ENCODE measurements at places on chromosomes 5 and 9. TPM values are rescaled to one million over a fixed set of nuclear protein-coding genes. Genes with fewer than 3 reads are reported as not detected.

DNA sequence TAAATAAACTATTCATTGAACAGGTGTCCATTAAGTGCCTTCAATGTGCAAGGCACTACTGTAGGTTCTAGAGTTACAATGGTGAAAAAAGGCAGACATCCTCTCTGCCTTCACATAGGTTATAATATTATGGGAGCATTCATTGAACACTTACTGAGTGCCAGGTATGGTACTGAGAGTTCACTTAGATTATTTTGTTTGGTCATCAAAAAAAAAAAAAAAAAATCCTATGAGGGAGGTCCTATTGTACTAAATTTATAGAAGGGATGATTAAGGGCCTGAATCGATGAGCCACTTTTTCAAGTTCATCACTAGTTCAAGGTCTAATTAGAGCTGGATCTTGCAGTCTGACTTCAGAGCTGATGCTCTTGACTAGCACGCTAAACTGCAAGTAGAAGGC, 22.8 kb upstream of the PANK3 start:
- no peak for DNase-seq

GRCh38 chr5:176180339-176180738, 57.9 kb upstream of the SIMC1 start:
- peak; percentile 76 for DNase-seq

- DNase-seq: no peak
These were observed 68.1 kb downstream of the ARHGEF28 start for GRCh38 chr5:73694089-73694488.

GMCL2 gene
- total RNA-seq: 4.1 TPM

GRCh38 chr9:133355881-133356357, 368 bp downstream of the SURF1 start:
- DNase-seq: no peak

DNA sequence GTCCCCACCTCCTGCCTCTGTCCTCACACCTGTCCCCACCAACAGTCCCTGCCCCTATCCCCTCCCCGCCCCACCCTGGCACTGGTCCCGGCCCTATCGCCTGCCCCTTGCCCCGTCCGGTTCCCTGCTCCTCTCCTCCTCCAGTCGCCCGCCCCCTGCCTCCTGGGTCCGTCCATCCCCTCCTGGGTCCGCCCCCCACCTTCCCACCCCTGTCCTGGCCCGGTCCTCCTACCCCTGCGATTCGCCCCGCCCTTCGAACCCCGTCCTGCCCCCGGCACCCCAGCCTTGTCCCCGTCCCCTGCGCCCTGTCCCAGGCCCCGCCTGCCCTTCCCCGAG, 372 bp downstream of the EDF1 start:
- DNase-seq: no peak

CPLANE1 gene
- 34.2 TPM for total RNA-seq

DNA sequence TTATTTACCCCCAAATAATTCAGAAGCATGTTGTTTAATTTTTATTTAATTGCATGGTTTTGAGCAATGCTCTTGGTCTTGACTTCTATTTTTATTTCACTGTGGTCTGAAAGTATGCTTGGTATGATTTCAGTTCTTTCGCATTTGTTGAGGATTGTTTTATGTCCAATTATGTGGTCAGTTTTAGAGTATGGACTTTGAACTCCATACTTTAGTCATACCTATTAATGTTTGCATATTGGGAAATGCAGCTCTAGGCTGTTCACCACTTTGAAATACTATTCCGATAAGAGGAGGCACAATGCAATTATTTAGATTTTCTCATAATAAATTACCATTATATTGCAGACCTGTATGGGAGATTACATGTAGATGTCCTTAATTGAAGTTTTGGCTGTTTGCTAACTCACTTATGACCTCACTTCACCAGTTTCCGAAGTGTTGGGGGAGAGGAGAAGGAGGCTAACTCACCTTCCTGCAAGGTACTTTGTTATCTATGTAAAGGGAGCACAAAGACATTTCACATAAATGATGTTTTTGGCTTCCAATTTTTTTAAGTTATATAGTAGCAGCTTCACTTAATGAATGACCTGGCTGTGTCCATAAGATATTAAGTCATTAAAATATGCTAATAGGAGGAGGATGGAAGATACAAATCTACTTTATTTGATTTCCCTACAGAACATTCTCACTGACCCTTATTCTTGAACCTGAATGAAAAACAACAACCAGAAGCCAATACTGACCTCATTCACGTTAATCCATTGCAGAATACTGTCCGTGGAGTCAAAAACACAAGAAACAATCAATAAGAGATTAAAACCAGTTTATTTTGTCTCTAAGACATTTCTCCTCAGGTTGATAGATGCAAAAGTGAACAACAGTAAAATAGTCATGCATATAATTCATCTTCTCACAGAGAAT, 970.3 kb upstream of the ARRDC3 start:
- DNase-seq: no peak

DNA sequence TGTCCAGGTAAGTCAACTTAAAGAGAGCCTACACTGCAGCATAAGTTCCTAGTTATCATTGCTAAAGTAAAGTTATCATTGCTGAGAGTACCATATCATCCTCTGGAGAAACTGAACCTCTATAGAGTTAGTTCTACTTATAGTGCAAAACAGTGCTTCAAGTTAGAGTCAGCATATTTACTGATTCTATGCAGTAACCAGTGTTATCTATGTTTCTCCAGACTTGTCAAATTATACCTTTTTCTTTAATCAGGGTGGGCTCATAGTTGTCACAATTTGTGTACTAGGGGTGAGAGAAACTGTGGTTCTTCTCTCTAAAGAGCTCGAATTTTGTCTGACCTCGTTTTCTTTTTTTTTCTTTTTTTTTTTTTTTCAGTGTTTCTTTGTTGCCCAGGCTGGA, 79.6 kb downstream of the ANXA2R start:
- no peak for DNase-seq

DNA sequence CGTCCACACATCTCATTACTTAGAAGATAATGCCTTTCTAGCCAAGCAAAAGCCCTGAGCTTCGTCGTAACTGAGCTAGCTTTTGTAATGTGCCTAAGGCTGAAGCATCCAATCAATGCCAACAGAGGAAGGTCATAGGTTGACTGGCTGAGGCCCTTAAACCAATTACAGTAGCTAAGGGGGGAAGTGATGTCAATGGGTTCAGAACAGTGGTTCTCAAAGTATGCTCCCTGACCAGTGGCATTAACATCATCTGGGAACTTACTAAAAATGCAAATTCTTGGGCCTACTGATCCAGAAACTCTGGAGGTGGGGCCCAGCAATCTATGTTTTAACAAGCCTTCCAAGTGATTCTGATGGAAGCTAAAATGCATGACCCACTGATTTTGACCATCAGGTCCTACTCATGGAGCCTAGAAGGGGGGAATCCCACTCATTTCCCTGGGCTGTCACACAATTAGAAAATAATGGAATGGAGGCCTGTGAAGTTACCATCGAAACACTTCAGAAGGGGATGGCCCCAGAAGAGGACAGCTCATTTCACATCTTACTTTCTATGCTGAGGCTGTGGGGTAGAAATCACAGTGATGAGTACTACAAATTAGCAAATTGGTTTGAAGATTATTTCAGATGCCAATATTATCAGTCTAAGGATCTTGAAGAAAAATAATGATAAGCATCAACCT, 4.8 kb upstream of the VLDLR start:
- no peak for DNase-seq

- peak; percentile 81 for DNase-seq
These were observed 46.6 kb downstream of the ADAMTSL1 start for GRCh38 chr9:18520416-18521047.

GRCh38 chr5:33764786-33765185, 127.0 kb downstream of the ADAMTS12 start:
- no peak for DNase-seq

DNA sequence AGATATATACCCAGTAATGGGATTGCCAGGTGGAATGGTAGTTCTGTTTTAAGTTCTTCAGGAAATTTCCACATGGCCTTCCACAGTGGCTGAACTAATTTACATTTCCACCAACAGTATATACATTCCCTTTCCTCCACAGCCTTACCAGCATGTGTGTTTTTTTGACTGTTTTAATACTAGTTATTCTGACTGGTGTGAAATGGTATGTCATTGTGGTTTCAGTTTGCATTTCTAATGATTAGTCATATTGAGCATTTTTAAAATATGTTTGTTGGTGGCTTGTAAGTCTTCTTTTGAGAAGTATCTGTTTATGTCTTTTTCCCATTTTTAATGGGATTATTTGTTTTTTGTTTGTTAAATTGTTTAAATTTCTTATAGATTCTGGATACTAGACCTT, 208.9 kb downstream of the CFAP90 start:
- no peak for DNase-seq

RASGRF2 gene
- 2.9 TPM for total RNA-seq

TMEM252 gene
- total RNA-seq: 0.96 TPM

DNA sequence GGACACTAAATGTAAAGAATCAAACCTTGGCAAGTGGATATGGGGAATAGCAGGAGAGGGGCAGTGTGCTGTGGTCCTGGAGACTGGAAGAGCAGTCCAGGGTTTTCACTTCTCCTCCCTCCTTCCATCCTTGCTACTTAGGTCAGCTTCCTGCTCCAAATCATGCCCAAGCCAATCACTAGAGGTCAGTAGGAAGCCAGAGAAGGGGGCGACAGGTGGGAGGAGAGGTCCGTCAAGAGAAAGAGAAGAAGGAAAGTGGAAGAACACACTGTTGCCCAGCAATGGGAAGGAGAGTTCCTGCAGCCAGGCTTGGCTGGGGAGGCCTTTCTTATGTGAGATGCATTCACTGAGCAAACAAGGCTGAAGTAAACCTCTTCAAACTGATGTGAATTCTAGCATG, 289.6 kb downstream of the DTWD2 start:
- DNase-seq: no peak

TERT gene
- total RNA-seq: not detected

GRCh38 chr5:110477911-110478310, 248.6 kb downstream of the TMEM232 start:
- DNase-seq: peak; percentile 24

PRLR gene
- 109 TPM for total RNA-seq

GRCh38 chr9:9924376-9924775, 688.4 kb downstream of the PTPRD start:
- no peak for DNase-seq

TRPM6 gene
- 1.4 TPM for total RNA-seq

- DNase-seq: no peak
These were observed 47.1 kb downstream of the COL27A1 start for GRCh38 chr9:114202396-114202795.

DNA sequence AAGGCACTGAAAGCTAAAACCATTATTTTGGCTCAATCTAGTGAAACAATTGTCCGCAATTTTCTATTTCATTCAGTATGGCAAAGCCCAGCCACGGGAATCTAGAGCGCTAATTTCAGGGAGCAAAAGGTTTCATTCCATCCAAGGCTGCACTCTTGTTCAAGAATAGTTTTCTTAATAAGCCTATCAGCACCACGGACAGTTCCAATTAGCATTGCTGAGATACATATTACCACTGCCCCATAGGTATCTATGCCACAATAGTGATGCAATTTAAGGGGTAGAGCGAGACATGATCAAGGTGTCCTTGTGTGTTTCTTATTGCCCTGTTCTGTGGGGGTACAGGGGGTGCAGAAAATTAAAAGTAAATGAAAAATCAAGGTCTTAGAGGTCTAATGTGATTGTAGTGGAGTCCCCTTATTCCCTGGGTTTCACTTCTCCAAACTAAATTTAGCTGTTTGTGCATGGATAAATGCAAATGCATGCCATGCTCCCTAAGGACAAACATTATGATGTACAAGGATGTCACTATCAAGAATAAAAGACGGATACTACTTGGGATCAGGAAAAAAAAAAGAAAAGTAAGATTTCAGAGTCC, 45.5 kb downstream of the SPOCK1 start:
- peak; percentile 53 for DNase-seq

Measured in umbilical cord (tissue), 2 donors.